Astrocyte (in vitro differentiated cells and primary cell): ENCODE measurements at places on chromosomes 6 and 20.

DNA sequence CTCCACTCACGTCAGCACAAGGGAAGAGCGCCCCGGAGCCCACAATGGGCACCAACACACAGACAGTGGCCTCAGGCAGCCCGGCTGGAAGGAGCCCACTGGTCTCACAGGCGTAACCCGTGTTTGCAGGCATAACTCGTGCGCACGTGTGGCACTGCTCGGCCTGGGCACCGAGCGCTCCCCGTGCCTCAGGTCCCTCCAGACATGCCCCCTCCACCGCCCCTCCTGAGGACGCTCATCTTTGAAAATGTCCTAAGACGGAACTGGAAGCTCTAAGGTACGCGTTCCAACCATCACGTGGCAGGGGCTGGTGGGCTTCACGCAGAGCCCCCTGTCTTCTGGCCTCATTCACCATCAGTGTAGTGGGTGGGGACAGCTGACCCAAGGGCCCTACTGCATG lies 44.6 kb downstream of the SSR1 start:
- no peak for DNase-seq

DNA sequence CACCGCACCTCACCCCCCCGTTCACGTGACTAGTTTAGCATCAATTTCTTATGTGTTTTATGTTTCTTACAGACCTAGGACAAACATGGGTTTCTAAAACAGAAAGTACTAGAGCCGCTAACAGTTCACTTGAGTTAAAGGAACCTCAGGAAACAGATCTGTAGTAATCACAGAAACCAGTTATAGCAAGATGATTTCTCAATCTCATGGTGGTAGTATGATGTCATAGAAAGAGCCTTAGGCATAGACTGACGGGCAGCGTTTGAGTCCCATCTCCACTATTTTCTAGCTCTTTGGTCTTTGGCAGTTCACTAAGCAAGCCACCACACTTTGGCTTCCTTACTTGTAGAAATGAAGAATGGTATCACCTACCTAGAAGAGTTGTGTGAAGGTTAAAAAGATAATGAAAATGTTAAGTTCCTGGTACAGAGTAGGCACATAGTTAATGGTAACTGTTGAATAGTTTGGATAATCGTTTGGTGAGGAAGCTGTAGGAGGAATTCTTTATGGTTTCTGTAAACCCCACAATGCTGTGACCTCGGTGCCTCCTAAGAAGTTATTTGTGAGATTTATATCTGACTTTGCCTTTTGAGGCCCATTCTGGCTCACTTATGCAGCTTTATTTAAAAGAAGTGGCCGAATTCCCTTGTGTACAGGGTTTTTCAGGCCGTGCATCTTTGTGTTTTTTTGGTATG lies 21.3 kb downstream of the CTNNBL1 start:
- peak; percentile 56 for DNase-seq

GRCh38 chr6:136696238-136696637 lies 96.0 kb downstream of the MAP3K5 start:
- DNase-seq, result no peak

GRCh38 chr6:135759831-135760230 lies 91.7 kb upstream of the PDE7B start:
- DNase-seq, result peak; percentile 14

DNA sequence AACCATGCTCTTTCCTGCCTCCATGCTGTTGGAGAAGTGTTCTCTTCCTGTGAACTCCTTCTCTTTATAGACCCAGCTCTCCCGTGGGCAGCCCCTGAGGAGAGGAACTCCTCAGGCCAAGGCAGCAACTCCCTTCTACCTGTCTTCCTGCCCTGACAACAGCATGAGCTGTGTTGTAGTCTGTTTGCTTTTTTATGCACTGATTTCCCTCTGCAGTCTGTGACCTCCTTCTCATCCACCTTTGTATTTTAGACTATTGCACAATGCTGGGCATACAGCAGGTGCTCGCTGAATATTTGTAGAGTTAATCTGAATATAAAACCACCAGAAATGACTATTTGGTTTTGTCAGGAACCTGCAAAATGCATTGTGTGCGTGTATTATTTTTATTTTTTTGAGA lies 152.2 kb upstream of the CHD6 start:
- DNase-seq, result no peak
